ENCODE measurements at places on chromosomes 13 and 19.

- no peak overlapping the region for H3K4me3 ChIP-seq
- H3K27ac ChIP-seq, result peak overlapping the region; percentile 52
- no peaks in the 10 kb centered on the region for H3K27me3 ChIP-seq
- H3K4me1 ChIP-seq, result peaks cover 61% of the 10 kb centered on the region
- no peaks in the 10 kb centered on the region for H3K36me3 ChIP-seq
Measured at GRCh38 chr13:114140906-114141250, 8.5 kb upstream of the RASA3 start.

- no peaks in the 10 kb centered on the region for H3K36me3 ChIP-seq
- no peaks in the 10 kb centered on the region for H3K27me3 ChIP-seq
- no peak overlapping the region for H3K4me3 ChIP-seq
- no peaks in the 10 kb centered on the region for H3K4me1 ChIP-seq
- no peak overlapping the region for H3K27ac ChIP-seq
Measured at GRCh38 chr19:14661372-14661924, 13.2 kb downstream of the ADGRE3 start.

GRCh38 chr13:23754997-23755396, 134.2 kb downstream of the MIPEP start:
- H3K4me1 ChIP-seq, result no peaks in the 10 kb centered on the region
- DNase-seq, result no peak
- H3K27me3 ChIP-seq, result no peaks in the 10 kb centered on the region

- no peak overlapping the region for H3K27ac ChIP-seq
- no peak overlapping the region for H3K4me3 ChIP-seq
- no peaks in the 10 kb centered on the region for H3K27me3 ChIP-seq
- peaks cover 19% of the 10 kb centered on the region for H3K4me1 ChIP-seq
- no peak for DNase-seq
- H3K36me3 ChIP-seq, result no peaks in the 10 kb centered on the region
Measured at GRCh38 chr13:41307884-41308640, 3.0 kb upstream of the NAA16 start.

DNA sequence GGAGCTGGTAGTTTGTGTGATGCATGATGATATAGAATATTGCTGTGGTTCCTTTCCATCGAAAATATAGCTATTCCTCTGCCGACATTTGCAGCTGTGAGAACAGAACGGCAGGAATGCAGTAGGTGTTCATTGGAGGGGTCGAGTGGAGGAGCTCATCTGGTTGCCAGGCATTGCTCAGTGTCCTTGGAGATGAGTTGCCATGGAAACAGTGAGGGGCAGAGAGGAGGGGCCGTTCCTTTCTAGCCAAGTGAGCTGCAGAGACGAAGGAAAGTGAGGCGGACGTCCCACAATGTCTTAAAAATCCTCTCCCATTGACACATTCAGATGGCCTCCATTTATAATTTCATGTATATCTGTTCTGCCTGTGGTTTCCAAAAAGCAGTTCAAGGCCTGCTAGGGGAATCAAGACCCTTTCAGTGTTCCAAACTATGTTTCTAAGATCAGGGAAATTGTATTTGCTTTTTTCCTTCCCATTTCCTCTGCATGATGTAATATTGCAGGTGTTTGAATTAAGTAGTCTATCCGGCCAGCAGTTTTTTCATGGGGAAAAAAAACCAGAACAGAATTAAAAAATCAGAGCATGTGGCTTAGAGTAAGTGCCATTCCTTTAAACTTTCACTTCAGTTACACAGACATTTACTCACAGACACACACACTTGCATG, 41.2 kb upstream of the ZNF835 start:
- H3K4me1 ChIP-seq, result no peaks in the 10 kb centered on the region
- no peaks in the 10 kb centered on the region for H3K36me3 ChIP-seq
- H3K4me3 ChIP-seq, result no peak overlapping the region
- no peak for DNase-seq
- no peaks in the 10 kb centered on the region for H3K27me3 ChIP-seq
- H3K27ac ChIP-seq, result no peak overlapping the region

GRCh38 chr13:50069261-50069660, 54.0 kb downstream of the KCNRG start:
- H3K4me3 ChIP-seq, result no peak overlapping the region
- no peaks in the 10 kb centered on the region for H3K27me3 ChIP-seq
- peaks cover 93% of the 10 kb centered on the region for H3K36me3 ChIP-seq
- no peak overlapping the region for H3K27ac ChIP-seq

DNA sequence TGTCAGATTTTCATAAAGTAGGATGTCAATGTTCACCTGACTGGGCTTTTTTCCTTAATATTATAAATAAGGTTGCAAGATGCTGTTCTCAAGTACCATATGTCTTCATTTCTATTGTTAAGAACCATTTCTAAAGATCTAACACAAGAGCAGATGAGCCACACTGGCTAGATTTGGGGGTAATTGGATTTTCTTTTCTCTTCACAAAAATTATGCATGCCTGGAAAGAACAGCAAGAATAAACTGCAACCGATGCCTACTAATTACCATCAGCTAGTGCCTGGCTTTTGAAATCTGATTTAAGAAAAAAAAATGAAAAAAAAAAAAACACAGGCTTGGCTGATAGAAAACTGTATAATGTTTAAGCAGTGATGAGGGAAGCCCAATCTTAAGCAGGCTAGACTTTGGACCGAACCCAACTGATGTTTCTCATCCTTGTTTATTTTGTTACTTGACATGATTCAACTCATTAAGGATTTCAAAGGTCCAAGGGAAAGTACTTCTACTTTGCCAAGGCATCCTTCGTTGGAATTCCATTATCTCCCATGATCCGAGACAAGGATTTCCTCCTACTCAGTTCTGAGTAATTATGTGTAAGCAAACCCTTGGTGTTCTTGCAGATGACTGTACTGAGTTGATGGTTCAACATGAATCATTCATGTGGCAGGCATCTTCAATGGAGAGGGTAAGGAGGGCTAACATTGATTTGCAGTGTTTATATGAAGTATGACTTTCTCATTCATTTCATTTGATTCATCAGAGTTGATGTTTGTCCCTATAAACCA, 300.5 kb downstream of the SPRY2 start:
- DNase-seq, result no peak
- H3K36me3 ChIP-seq, result no peaks in the 10 kb centered on the region
- H3K4me3 ChIP-seq, result no peak overlapping the region
- H3K27me3 ChIP-seq, result peaks cover 5% of the 10 kb centered on the region
- H3K27ac ChIP-seq, result no peak overlapping the region

DNA sequence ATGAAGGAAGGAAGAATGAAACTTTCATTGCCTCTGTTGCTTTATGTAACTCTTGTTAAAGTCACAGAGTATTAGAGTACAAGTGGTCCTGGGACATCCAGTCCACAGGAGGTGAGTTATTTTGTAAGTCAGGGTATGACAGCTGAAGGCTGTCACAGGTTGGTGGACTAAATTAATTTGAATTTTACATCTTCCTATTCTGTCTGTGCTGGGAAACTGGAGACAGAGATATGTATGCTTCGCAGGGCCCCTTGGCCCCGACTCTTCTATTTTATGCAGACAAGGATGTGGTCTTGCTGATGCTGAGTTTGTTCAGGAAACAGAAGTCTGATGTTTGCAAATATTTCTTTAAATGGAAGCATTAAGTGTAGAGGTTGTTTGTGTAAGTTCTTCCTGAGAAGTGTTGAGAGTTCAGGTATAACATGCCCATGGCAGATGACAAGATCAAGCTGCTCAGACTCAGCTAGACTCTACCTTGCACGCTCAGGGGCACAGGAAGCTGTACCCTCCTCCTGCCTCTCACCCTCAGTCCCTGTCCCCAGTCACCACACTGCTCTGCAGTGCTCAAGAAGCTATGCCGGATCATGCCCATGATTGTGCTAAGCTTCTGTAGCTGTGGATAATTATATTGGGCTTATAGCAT, 23.4 kb downstream of the RASL11A start:
- no peaks in the 10 kb centered on the region for H3K36me3 ChIP-seq
- no peak overlapping the region for H3K27ac ChIP-seq
- H3K27me3 ChIP-seq, result peaks cover 17% of the 10 kb centered on the region
- no peak for DNase-seq

DNA sequence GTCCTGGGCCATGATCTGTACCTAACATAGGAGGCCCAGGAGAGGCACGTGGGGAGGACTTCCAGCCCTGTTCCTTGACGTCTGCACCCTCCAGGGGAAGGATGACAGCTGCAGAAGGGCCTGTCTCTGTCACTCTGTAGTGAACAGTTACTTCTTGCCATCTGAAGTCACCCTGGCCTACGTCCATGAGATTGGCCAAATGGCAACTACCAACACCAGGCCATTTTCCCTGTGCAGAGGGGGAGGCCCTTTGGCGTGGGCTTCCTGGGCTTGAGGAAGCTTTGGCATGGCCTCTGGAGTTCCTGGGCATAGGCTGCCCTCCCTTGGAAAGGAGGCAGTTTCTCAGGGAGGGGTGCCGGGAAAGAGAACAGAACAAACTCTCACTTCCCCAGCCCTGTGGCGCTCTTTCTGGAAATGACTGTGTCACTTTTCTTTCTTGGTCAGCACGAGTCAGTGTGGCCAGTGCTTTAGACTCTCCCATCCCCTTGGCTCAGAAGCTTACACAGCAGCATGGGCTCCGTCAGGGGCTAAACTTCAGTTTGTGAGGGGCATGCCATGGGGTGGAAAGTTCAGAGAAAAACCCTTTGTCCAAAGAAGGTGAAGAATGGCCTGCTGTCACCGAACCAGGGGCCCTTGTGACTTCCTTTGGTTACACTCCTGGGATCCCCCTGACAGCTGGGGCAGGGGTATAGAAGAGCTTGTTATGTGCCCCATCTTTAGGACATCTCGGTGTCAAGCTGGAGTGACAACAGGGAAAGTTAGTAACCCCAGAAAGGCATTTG, 5.3 kb downstream of the CARM1 start:
- no peak for DNase-seq
- H3K4me3 ChIP-seq, result no peak overlapping the region
- no peaks in the 10 kb centered on the region for H3K27me3 ChIP-seq
- peaks cover 19% of the 10 kb centered on the region for H3K36me3 ChIP-seq
- H3K4me1 ChIP-seq, result peaks cover 25% of the 10 kb centered on the region

GRCh38 chr19:4555657-4556561, 3.6 kb downstream of the SEMA6B start:
- H3K27ac ChIP-seq, result no peak overlapping the region
- H3K36me3 ChIP-seq, result no peaks in the 10 kb centered on the region
- peaks cover 3% of the 10 kb centered on the region for H3K4me1 ChIP-seq
- H3K4me3 ChIP-seq, result no peak overlapping the region

DNA sequence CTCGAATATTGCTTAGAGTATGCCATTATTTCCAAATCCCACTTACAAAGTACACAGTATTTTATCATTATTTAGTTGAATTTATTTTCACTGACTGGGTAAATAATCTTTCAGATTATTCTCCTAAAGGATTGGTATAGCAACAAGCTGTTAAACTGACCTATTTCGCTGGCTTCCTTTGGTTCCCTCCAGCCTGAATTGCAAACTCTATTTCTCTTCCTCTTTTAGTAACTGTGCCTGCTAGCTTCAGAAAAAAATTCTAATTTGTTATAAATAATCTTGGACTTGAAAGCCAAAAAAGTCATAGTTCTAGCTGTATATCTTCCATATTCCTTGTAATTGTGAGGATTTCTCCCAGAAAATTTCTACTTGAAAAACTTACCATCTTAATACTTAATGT, 15.0 kb upstream of the CCNA1 start:
- peaks cover 42% of the 10 kb centered on the region for H3K4me1 ChIP-seq
- H3K27me3 ChIP-seq, result no peaks in the 10 kb centered on the region
- H3K36me3 ChIP-seq, result no peaks in the 10 kb centered on the region
- H3K27ac ChIP-seq, result peak overlapping the region; percentile 63
- no peak for DNase-seq
- H3K4me3 ChIP-seq, result no peak overlapping the region

- H3K27me3 ChIP-seq, result no peaks in the 10 kb centered on the region
- H3K4me3 ChIP-seq, result no peak overlapping the region
- peaks cover 5% of the 10 kb centered on the region for H3K4me1 ChIP-seq
- DNase-seq, result no peak
- H3K27ac ChIP-seq, result no peak overlapping the region
Measured at GRCh38 chr19:52673014-52673413, 34.9 kb upstream of the ZNF83 start.

- H3K36me3 ChIP-seq, result no peaks in the 10 kb centered on the region
- DNase-seq, result no peak
- no peaks in the 10 kb centered on the region for H3K4me1 ChIP-seq
- no peaks in the 10 kb centered on the region for H3K27me3 ChIP-seq
Measured at GRCh38 chr13:64819081-64819480, 2411.1 kb downstream of the PCDH9 start.

GRCh38 chr19:8333767-8334457, 9.2 kb downstream of the KANK3 start:
- no peaks in the 10 kb centered on the region for H3K4me1 ChIP-seq
- DNase-seq, result no peak
- no peaks in the 10 kb centered on the region for H3K36me3 ChIP-seq
- H3K27ac ChIP-seq, result no peak overlapping the region
- no peaks in the 10 kb centered on the region for H3K27me3 ChIP-seq
- H3K4me3 ChIP-seq, result no peak overlapping the region

Measured in DND-41 (cell line).